ENCODE measurements at places on chromosomes 6 and 20. TPM values are rescaled to one million over a fixed set of nuclear protein-coding genes. Genes with fewer than 3 reads are reported as not detected.

Gene NKX2-4
- not detected for total RNA-seq

Gene FAM209A
- not detected for total RNA-seq

Gene ADA
- total RNA-seq, result 11.1 TPM

Gene PKIB
- not detected for total RNA-seq

Gene DEFB123
- not detected for total RNA-seq

Gene MACROD2
- total RNA-seq, result 8.5 TPM

Gene PGC
- total RNA-seq, result not detected

Gene ANGPT4
- total RNA-seq, result 4.7 TPM

Gene HEY2
- 1.5 TPM for total RNA-seq

Gene ZBTB46
- 20.4 TPM for total RNA-seq

Gene SEL1L2
- not detected for total RNA-seq

Gene TMEM170B
- 7.9 TPM for total RNA-seq

Gene PAQR8
- 23.7 TPM for total RNA-seq

Gene COL11A2
- 1.5 TPM for total RNA-seq

Gene RIN2
- 65.1 TPM for total RNA-seq

Gene ULBP3
- total RNA-seq, result not detected

Gene PTK7
- 4.2 TPM for total RNA-seq

Gene SLA2
- total RNA-seq, result not detected

Gene SOX18
- total RNA-seq, result 44.6 TPM

Gene NKX2-2
- not detected for total RNA-seq
